ENCODE measurements at places on chromosomes 5 and 9.

DNA sequence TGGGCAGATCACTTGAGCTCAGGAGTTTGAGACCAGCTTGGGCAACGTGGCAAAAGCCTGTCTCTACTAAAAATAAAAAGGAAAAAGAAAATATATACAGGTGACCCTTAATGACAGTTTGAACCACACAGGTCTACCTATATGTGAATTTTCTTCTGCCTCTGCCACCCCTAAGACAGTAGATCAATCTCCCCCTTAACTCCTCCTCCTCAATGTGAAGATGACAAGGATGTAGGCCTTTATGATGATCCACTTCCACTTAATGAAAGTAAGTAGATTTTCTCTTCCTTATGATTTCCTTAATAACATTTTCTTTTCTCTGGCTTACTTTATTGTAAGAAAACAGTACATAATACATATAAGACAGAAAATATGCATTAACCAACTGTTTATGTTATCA lies 3.4 kb downstream of the AKNA start:
- no peak for DNase-seq

DNA sequence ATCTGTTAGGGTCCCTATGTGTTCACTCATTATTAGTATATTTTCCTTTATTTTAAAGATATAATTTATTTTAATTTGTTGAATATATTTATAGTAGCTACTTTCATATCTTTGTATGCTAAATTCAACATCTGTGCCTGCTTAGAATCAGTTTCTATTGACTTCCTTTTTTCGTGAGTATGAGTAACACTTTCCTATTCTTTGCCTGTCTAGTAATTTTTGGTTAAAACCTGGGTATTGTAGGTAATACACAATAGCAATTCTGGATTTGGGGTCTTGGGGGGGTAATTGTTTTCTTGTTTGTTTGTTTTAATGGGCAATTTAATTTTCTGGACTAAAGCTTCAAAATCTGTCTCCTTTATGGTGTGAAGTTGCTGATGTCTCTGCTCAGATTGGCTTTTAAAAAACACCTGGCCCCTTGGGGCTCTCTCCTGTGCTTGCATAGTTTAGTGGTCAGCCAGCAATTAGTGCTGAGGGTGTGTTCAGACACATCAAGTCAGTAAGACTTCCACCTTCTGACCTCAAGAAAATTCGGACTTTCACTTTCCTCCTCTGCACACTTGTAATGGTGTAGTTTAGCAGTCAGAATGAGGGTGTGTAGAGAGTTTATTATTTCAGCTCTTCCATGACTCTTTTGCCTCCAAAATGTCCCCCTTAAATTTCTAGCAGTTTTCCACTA lies 124.4 kb upstream of the MAP1B start:
- no peak for DNase-seq

GRCh38 chr5:8500426-8500825 lies 631.5 kb downstream of the MTRR start:
- no peak for DNase-seq

DNA sequence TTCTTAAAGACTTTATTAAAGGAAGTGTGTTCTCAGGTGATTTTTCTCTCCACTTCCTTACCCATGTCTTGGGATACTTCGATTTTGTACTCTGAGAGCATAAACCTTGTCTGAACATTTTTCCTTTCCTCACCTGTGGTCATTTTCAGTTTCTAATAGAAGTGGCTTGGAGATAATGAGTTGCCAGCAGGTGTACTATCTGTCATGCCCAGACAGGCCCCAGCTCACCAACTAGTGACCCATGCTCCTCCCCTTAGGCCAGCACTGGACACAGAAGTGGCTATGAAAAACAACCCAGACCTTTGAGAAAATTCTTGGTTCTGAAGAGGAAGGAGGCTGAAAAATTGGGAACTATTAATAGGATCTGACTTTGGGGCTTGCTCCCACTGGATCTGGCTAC lies 49.2 kb upstream of the SMIM32 start:
- no peak for DNase-seq

DNA sequence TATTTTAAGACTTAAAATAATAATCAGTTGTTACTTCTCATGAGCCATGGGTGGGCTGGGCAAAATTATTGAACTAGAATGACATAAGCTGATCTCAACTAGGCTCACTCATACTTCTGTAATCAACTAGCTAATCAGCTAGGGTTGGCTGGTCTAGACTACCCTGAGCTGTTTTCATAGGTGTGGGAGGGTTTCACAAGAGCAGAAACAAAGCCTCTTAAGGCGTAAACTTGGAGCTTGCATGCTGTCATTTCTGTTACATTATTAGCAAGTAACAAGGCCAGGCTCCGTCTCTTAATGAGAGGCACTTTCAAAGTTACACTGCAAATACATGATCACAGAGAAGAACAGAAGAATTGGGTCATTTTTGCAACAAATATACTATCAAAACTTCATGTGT lies 57.2 kb upstream of the GHR start:
- no peak for DNase-seq

DNA sequence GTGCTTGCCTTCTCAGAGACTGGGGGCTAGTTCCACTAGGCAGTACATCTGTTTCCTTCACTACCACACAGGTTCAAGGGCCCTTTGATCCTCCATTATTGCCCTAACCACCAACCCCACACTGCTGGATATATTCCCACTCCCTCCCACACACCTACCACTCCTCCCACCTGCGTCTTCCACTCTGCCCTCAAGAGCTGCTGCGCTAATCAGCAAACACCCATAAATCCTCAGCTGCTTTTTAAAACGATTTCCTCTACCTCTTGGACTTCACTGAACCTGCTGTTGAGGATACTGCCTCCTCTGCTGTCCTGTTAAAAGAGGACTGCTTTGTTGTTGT lies 120.9 kb downstream of the MAPKAP1 start:
- no peak for DNase-seq

DNA sequence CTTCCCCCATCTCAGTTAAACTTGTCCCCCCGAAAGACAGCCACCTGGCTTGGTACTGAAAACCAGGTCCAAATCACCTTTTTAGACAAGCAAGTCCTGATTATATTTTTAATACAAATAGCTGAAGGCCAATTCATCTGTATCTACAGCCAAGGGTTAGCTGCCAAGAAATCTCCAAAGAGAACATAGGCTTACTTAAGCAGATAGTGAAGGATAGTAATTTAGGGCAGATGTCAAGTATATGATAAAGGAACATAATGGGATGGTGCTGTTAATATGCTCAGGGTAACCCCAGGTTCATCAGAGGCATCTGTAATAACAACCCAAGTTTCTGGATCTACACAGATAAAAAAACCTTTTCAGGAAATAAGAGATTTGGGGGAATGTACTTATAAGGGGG lies 133.0 kb downstream of the EBF1 start:
- no peak for DNase-seq

DNA sequence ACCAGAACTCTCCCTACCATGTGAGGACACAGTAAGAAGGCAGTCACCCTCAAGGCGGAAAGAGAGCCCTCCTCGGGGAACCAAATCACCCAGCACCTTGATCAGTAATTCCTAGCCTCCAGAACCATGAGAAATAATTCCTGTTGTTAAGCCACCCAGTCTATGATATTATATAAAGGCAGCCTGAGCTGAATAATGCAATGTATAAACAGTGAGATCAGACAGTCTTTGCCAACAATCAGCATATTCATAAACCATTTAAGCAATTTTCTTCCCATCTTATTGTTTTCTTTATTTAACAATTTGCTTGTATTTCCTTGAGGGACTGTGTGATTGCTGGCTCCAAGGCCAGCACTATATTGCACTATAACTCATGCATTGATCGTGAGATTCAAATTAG lies 144.4 kb upstream of the DAPK1 start:
- no peak for DNase-seq

GRCh38 chr9:90112788-90113187 lies 508.0 kb downstream of the GADD45G start:
- no peak for DNase-seq

GRCh38 chr5:68024426-68024825 lies 191.1 kb upstream of the PIK3R1 start:
- no peak for DNase-seq

DNA sequence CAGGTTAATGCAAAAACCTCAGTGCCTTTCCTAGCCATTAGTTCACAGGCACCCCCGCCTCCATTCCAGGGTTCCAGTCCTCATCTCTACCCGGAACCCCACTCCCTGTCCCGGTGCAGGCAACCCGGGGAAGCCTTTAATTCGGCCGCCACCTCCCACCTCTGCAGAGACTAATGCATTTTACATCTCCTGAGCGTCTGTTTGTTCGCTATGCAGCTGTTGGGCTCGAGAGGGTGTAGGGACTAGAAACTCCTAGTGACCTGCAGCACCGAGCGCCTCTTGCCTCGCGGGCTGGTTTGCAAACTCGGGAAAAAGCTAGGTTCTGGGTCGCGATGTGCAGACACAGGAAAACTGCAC lies 3.6 kb downstream of the GDNF start:
- no peak for DNase-seq

- DNase-seq = peak; percentile 88
Observed at GRCh38 chr9:100598641-100599145, 20.8 kb downstream of the CAVIN4 start.

DNA sequence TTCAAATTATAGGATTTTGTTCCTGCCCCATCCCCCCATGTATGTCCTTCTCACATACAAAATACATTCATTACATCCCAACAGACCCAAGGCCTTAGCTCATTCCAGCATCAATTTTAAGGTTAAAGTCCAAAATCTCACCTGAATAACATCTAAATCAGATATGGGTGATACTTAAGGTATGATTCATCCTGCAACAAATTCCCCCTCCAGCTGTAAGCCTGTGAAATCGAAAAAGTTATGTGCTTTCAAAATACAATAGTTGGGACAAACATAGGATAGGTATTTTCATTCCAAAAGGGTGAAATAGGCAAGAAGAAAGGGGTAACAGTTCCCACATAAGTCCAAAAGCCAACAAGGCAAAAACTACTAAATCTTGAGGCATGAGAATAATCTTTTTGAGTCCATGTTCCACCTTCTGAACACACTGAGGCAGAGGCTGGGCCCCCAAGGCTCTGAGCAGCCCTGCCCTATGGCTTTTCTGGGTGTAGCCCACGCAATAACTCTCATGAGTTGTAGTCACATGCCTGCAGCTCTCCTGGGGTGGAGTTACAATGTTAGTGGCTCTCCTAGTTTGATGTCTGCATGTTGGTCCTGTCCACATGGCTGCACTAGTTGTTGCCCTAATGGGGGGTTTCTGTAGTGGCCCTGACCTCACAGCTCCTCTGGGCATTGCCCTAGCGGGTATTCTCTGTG lies 243.9 kb upstream of the SMARCA2 start:
- DNase-seq = no peak

GRCh38 chr5:119250946-119251901 lies 104.6 kb upstream of the TNFAIP8 start:
- DNase-seq = no peak

DNA sequence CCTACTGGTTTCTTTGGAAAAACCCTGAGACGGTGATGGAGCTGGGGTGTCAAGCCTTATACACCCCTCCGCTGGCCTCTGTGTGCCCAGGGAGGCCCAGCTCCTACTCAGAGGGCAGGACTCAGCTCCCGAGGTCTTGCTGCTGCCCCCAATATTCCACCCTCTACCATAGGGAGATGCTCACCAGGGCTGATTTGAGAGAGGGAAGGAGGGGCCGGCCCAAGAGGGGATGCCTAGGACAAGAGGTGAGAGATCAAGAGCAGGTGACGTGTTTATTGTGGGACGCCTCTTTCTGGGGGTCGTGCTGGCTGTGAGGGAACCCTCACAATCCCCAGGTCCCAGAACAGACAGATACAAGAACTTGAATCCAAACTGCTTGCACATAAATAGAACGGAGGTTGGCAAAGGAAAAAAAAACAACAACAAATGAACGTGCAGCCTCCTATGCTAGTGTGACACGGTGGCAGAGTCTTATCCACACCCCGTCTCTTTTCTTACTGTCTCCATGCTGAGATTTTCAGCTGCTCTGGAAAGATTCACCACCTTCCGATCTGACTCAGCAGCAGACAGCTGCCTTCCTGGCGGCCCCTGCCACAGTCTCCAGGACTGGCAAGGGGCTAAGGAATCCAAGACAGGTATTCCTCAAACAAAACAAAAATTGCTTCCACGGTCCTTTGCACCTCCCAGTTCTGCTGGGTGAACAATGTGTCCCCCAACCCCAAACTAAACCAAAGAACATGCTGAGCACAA lies 22.3 kb downstream of the FABP6 start:
- no peak for DNase-seq

DNA sequence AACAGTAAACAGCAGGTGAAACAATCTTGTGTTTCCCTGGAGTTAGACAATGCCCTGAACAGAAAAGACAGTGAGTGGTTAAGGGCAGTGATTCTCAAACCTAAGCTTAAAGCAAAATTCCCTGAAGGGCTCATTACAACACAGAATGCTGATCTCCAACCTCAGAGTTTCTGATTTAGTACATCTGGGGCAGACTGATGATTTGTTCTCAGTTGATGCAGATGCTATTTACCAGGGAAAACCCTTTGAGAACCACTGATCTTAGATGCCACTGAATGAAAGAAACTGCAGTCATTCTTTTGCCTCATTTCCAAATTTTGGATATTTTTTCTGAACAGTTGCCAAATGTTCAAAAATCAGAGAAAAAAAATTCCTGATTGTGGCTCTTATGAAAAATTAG lies 18.7 kb upstream of the ADAM19 start:
- DNase-seq = no peak

- no peak for DNase-seq
Observed at GRCh38 chr9:24516463-24516862, 29.2 kb downstream of the IZUMO3 start.

GRCh38 chr9:2816476-2817141 lies 27.3 kb downstream of the PUM3 start:
- no peak for DNase-seq

DNA sequence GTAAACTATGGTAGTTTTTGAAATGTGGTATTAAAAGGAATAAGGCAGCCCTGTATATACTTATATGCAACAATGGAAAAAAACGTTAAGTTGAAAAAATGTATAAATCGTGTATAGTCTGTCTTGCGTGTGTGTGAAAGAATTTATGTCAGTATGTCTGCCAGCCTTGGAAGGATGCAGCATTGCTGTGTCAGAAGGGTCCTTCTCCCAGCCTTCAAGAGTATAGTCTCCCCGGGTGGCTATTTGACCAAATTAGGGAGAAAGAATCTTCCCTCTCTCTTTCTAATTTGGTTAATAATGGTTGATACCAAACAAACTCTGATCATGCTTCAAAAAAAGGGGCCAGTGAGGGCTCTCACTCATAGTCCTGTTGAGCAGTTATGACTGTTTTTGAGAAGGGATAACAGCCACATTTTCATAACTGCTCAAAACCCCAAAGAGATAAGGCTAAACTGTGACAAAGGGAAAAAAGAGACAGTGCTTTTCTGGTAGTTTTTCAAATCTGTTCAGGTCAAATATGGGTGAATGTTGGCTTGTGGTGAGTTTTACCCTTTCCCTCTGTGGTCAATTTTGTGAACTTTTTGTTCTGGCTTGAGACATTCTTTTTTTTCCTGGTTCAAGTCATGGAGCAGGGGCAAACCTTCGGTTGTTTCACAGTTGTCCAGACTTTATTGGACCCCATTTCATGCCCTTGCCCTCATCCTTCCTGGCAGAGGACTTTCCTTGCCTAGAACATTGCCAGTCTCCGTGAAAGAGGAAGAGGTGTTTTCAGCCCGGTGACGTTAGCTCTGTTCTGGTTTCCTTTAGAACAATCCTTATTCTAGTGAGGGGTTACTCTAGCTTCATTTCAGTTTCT lies 21.0 kb downstream of the SNX30 start:
- DNase-seq = no peak
